ENCODE measurements at places on chromosomes 1 and 21. TPM values are rescaled to one million over a fixed set of nuclear protein-coding genes. Genes with fewer than 3 reads are reported as not detected.

IFI16 gene
- 5.4 TPM for total RNA-seq

PCP4 gene
- 0.81 TPM for total RNA-seq

ZNF648 gene
- 1.5 TPM for total RNA-seq

- H3K27me3 ChIP-seq, result peaks cover 89% of the 10 kb centered on the region
- no peak for DNase-seq
- H3K4me1 ChIP-seq, result peaks cover 18% of the 10 kb centered on the region
- H3K4me3 ChIP-seq, result peak overlapping the region; percentile 51
- H3K27ac ChIP-seq, result no peak overlapping the region
These were observed 7.7 kb downstream of the LRRC71 start for GRCh38 chr1:156928043-156928602.

DNA sequence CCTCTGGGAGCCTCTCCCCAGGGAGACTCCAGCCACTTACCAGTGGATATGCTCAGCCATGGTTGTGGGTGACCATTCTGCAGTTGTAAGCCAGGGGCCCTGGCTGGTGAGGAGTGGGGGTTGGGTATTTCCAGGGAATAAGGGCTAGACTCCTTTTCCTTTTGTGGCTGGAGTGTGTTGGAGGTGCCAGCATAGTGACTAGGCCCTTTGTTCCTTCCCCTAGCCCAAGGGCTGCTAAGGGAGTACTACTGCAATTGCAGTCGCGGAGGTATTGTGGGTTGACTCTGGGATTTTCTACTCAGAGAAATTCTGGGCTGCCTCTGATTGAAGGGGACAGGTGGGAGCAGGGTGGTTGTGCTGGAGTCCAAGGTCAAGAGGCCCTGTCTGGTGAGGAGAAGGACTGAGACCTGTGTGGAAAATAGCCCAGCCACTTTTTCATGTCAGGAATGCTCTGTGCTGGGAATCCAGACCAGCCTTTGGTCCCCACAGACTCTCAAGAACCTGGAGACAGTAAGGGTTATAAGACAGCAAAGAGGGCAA, 43.1 kb downstream of the MROH9 start:
- no peak for DNase-seq
- H3K4me1 ChIP-seq, result no peaks in the 10 kb centered on the region

- no peaks in the 10 kb centered on the region for H3K36me3 ChIP-seq
- no peak overlapping the region for H3K4me3 ChIP-seq
- H3K4me1 ChIP-seq, result peaks cover 5% of the 10 kb centered on the region
- no peak overlapping the region for H3K27ac ChIP-seq
These were observed 14.4 kb downstream of the PLOD1 start for GRCh38 chr1:11948822-11949458.

DNA sequence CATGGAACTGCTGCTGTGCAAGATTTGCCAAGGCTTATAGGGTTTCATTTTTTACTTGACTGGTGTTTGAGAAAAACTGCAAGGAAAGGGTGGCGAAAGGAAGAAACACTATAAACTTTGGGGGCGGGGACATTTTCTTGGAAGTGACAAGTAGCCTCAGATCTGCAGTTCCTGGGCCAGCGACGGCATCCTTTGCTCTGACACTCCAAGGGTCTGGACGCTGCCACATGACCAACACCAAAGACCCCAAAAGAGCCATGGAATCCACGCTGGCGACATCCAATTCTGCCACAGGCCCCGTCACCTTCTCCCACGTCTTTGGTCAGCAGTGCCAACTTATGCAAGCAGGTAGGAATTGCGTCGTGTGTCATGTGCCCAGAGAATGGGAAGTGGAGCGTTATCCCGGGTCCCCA, 193.4 kb downstream of the PRDM2 start:
- no peak for DNase-seq
- no peak overlapping the region for H3K27ac ChIP-seq
- peak overlapping the region; percentile 78 for H3K4me3 ChIP-seq
- peaks cover 19% of the 10 kb centered on the region for H3K4me1 ChIP-seq
- H3K27me3 ChIP-seq, result peaks cover 100% of the 10 kb centered on the region
- H3K36me3 ChIP-seq, result no peaks in the 10 kb centered on the region

DNA sequence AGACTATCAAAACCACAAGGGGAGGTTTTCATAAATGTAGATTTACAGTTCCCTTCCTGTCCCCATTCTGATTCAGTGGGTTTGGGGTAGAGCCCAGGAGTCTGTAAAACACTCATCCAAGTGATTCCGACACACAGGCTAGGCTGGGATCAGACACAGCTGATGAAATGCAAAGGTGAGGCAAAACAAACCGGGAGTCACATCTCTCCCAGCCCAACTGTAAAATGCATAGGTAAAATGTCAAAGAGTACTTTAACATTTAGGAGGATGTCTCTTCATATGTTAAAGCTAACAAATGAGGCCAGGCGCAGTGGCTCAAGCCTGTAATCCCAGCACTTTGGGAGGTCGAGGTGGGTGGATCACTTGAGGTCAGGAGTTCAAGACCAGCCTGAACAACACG, 45.0 kb downstream of the ZNF281 start:
- no peaks in the 10 kb centered on the region for H3K36me3 ChIP-seq
- no peak overlapping the region for H3K4me3 ChIP-seq
- no peak overlapping the region for H3K27ac ChIP-seq

DNA sequence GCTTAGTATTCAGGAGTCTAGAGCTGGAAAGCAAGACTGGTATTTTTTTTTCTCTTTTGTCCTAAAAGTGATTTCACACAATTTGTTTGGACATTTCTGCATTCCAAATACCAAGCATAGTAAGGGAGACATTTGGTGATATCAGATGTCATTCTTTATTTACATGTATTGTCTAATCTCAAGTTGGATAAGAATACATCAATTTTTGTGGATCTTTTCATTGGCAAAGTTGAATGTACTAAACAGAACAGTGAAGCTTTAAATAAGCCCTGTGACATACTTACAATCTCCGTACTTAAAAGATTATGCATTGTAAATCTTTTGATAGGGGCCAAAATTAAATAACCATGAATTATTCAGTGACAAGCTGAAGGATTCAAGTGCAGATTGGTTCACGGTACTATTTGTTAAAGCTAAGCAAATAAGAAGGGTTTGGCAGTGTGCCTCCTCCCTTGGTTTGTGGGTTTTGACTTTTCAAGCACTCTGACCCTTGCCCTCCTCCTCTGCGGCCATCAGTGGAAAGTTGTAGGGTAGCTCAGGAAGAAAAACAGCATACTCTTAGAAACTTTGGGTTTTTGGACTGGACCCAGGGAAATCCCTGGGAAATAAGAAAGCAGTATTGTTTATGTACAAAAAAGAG, 663.7 kb downstream of the ADGRL2 start:
- H3K4me3 ChIP-seq, result no peak overlapping the region
- peak; percentile 6 for DNase-seq
- H3K27ac ChIP-seq, result no peak overlapping the region
- no peaks in the 10 kb centered on the region for H3K27me3 ChIP-seq
- H3K4me1 ChIP-seq, result peaks cover 11% of the 10 kb centered on the region

DNA sequence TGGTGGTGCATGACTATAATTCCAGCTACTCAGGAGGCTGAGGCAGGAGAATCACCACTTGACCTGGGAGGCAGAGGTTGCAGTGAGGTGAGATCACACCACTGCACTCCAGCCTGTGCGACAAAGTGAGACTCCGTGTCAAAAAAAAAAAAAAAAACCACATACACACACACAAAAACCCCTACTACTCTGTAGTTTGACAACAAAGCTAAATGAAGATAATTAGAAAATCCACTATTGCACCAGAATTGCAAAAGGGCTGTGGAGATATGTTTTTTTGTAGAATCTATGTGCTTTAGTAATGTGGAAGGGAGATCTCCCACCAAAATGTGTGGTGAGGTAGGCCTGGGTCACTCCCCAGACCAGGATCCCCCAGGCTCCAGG, 32.2 kb upstream of the KHDRBS1 start:
- no peak overlapping the region for H3K4me3 ChIP-seq
- no peak overlapping the region for H3K27ac ChIP-seq
- H3K36me3 ChIP-seq, result no peaks in the 10 kb centered on the region
- H3K27me3 ChIP-seq, result no peaks in the 10 kb centered on the region
- H3K4me1 ChIP-seq, result no peaks in the 10 kb centered on the region
